SIG-M5 (cell line): ENCODE measurements at places on chromosomes 6 and 20.

DNA sequence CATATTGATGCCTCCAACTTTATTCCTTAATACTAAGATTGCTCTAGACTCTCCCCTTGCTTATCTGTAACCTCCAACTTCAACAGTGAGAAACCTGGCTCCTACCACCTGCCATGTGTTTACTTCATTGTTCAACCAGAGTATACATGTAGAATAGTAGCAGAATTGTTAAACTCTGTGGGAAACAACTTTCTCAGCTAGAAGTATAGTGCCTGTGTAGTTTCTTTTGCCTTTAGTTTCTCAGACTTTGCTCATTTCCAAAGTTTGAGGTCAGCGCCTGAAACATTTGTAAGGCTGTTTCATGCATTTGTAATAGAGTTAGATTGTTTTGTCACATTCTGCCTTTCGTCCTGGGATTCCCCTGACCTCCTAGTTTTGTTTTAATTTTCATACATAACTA, 34.9 kb upstream of the HECA start:
- DNase-seq = no peak

DNA sequence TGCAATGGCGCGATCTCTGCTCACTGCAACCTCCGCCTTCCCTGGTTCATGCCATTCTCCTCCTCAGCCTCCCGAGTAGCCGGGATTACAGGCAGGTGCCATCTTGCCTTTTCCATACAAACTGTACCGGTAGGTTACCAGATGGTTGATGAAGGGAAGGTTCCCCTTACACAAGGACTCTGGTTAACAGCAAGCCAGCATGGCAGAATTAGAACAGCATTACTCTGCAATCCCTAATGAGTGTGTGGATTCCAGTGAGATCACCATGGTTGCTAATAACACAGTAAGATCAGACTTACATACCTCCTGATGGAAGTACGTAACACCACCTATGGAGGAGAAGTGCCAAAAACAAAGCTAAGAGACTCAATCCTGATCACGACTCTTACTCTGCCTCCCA, 51.7 kb downstream of the TTI1 start:
- DNase-seq = no peak

- DNase-seq = no peak
Observed at GRCh38 chr6:52362443-52363227, 684 bp downstream of the PAQR8 start.

GRCh38 chr20:61203320-61203719, 48.7 kb upstream of the CDH4 start:
- DNase-seq = no peak

DNA sequence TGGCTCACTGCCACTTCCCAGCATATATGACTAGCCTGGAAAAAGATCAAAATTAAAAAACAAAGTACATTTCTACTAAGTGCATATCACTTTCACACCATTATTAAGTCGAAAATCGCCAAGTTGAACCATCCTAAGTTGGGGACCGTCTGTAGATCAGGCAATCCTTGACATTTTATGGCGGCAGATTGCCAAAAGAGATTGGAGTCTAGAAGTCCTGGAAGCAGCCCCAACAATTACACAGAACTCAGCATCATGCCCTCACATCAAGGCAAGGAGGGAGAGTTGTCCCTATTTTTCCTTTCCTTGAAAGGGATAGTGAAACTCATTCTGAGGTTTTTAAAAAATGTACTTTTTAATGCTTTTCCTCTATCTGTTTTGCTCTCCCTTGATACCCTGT, 30.7 kb downstream of the SLC22A3 start:
- no peak for DNase-seq

GRCh38 chr20:51800872-51801121, 1.5 kb downstream of the SALL4 start:
- no peak for DNase-seq

DNA sequence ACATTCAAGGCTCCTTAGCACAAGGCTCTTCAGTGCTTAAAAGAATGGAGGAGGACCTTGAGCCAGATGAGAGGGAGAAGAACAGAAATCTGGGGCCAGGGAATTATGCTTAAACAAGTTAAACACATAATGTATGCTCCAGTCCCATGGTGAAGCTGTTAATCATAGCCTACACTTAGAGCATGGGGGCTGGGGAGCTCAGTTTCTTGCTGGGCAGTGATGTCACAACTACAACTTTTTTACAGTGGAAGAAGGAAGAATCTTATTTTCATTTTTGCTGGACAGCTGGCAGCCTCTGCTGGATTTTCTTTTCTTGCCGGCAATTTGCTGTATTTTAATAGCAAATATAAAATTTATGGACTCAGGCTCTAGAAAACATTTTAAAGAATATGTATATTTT, 432.5 kb downstream of the CD109 start:
- DNase-seq = no peak

DNA sequence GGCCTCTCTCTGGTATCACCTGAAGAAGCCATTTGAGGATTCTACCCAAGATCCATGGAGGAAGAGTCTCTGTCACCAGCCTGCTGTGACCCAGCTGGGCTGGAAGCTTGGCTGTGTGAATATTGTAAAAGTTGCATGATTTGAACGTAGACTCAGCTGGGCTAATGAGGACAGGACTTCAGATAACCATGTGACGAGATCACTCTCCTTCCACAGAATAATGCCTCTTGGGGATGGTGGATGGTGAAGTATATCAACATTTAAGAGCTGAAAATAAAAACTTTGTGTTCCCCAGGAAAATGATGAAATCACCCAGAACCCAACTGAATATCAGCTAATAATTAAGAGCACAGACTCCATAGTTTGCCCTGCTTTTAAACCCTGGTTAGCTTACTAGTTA, 427.9 kb downstream of the CD83 start:
- no peak for DNase-seq

DNA sequence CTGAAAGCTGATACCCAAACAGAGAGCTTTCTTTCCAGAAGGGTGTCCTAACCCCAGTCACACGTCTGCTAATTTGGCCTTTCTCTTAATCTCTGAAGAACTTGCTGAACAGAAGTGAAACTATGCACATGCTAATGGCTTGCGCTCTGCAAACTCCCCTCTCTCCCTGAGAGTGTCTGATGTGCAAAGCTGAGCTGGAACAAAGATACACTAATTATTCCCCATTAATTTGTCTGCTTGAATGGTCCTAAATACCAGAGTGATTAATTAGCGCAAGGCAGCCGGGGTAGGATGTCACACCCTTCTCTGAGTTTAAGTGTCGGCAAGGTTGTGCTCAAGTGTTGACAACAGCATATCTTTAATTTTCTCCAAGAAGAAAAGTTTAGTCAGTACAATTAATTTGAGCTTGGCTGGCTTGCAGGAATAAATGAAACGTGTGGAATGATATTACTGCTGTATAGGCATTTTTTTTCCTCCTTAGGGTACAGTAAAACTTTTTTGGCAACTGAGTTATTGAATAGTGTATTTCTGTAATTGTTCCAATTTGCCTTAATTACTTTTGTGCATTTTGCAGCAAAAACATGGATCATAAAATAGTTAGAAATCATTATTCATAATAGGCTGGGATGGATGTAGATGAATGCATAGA, 715.9 kb upstream of the POU3F2 start:
- no peak for DNase-seq

DNA sequence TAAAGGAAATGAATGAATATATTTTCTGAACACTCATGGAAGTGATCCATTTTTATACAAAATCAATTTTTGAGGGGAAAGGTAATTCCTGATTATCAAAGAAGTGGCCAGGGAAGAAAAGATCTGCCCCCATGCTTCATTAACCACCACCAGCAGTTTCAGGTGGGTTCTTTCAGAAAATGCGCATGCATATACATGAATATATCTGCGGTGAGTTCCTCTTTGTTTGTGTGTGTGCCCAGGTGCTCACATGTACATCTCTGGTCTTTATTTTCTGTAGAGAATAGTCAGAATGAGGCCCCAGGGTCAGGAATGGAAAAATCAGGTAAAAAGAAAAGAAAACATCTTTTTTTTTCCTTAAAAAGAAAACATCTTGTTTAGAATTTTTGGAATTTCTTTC, 88.4 kb downstream of the SGK1 start:
- DNase-seq = no peak

DNA sequence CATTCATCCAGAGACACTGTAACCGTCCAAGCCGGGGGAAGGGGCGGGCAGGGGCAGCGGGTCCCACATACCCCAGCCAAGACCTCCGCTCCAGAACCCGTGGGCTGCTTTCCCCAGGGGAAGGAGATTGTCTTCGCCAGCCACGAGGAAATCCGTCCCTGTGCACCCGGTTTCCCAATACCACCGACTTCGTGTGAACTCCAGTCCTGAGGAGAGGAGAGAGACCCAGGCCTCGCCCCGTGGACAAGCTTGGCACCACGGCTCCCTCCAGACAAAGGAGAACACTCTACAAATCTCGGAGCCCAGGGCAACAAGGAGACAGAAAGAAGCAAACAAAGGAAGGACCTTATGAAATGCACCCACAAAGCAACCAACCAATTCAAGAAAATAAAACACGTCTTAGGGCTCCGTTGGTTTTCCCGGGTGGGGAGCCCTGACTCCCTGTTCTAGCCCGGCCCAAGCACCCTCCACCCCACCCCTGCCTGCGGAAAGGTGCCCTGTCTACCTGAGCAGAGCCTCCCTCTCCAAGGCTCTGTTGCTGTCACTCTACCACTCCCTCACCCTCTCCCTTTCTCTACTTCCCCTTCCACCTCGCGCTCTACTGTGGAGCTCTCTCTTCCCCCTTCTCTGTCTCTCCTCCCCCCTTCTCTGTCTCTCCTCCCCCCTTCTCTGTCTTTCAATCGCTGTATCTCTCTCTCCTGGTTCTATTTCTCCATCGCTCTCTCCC, 1382.8 kb upstream of the DEFB115 start:
- no peak for DNase-seq

- DNase-seq = no peak
Observed at GRCh38 chr6:145498425-145498824, 236.9 kb downstream of the EPM2A start.

GRCh38 chr20:40676491-40677269, 12.4 kb downstream of the MAFB start:
- no peak for DNase-seq

DNA sequence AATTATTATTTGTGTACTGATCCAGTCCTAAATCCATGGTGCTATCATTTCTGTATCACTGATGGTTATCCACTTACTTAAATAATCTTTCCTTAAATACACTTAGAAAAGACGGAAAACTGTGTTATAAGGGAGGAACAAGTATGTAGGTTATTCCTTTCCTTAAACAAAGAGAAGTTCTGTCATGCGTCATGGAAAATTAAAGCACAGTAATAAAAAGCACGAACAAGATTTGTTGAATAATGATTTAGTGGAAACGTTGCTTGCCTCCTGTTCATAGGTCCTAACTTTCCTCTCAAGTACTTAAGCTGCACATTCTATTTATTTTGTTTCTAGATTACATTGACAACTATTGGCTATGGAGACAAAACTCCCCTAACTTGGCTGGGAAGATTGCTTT, 120.4 kb downstream of the KHDC1L start:
- DNase-seq = no peak

- no peak for DNase-seq
Observed at GRCh38 chr6:113526995-113527394, 330.1 kb upstream of the MARCKS start.

- DNase-seq = no peak
Observed at GRCh38 chr20:24785141-24786110, 163.6 kb upstream of the CST7 start.

GRCh38 chr6:90192857-90193256, 103.8 kb downstream of the BACH2 start:
- no peak for DNase-seq

GRCh38 chr20:3710011-3710466, 2.4 kb downstream of the SIGLEC1 start:
- DNase-seq = no peak

GRCh38 chr6:17397764-17398194, 4.4 kb downstream of the CAP2 start:
- DNase-seq = no peak

DNA sequence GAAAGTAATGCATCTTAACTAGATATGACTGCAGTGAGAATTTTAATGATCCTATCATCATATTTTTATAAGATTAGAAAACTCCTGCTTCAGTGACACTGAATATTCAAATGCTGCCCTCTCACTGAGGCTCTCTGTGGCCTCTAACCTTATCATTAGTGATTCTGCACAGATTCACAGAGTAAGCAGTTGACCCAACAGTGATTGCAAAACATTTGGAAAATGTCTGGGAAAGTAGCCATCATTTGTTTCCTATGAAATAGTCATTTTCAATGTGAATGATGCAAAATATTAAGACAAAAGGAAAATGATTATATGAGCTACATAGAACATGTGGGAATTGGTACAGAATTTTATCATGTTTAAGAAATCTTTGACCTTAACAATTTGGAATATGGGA, 210.3 kb downstream of the TBX18 start:
- no peak for DNase-seq

- no peak for DNase-seq
Observed at GRCh38 chr20:11540558-11540957, 377.1 kb upstream of the BTBD3 start.

DNA sequence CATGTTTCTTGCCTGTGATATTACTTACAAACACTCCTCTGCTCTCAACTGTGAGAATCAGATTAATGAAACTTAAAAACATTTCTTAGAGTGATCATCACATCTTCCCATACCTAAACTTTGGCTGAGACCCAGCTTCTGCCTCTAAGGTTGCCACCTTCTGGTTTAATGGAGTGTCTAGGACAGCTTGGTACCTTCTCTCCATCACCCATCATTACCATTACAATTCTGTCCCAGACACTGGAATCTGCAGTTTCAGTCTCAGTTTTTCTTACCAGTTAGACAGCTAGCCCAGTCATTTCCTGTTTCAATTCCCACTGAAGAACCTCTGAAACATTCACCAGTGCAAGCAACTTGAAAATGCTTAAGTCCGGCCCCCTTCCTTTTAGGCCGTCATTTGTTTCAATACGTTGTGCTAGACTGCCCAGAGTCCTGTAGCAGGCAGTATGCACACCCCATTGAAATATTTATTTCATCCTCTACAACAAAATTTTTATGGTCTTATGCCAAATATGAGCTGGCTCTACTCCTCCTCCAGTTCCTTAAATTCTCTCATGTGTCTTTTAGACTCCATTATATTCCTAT, 107.0 kb upstream of the FOXO3 start:
- no peak for DNase-seq

- no peak for DNase-seq
Observed at GRCh38 chr6:89610149-89610642, 28.4 kb downstream of the LYRM2 start.

DNA sequence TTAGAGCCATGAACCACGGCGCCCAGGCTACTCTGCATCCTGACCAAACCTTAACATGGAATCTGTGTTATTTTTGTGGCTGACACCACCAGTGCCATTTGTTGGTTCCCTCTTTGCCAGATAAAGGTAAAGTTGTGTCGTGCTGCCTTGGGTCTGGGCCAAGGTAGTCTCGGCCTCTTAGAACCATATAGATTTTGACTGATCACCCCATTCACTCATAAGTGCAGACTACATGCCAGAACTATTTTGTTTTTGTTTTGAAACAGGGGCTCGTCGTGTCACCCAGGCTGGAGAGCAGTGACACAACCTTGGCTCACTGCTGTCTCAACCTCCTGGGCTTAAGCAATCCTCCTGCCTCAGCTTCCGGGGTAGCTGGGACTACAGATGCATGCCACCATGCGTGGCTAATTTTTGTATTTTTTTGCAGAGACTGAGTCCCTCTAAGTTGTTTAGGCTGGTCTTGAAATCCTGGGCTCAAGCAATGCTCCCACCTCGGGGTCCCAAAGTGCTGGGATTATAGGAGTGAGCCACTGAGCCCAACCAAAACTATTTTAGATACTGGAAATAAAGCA, 19.2 kb upstream of the RIPOR3 start:
- DNase-seq = peak; percentile 14

GRCh38 chr6:38974389-38975151, 74.0 kb upstream of the GLP1R start:
- no peak for DNase-seq
